T-helper 9 cell (primary cell): ENCODE measurements at places on chromosomes 7 and 10.

GRCh38 chr7:109579901-109580300 lies 1010.2 kb downstream of the DNAJB9 start:
- no peak for DNase-seq

- no peak for DNase-seq
Measured at GRCh38 chr10:116707981-116708380, 34.4 kb downstream of the HSPA12A start.

DNA sequence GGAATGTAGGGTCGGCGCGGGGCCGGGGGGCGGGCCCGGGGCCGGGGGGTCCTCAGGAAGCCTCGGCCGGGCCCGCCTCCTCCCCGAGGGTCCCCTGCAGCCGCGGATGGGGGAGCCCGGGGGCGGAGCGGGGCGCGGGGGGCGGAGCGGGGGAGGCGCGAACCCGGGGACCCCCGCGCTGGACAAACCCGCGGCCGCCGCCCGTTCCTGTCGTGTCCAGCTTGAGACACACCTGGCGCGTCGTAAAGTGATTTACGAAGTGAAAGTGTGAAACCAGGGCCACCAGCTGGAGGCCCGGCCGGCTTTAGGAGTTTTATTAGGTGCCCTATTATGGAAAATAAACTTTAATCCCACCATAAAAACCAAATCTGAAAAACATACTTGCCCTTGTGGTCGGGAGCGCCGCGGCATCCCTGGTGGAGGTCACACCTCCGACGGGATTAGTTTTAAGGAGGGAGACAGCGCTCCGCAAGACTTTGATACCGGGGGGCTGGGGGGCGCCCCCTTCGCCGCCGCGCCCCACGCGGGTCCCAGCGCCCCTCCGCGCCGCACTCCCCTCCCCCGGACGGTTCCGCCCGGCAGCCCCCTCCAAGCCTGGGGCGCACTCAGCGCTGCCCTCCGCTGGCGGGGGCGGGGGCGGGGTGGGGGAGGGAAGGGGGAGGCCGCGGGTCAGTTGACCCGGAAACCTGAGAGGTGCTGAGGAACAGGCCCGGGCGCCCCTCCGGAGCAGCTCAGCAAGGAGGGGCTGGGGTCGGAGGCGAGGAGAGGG lies 10.3 kb downstream of the MNX1 start:
- no peak for DNase-seq

GRCh38 chr7:84274029-84274638 lies 79.5 kb upstream of the SEMA3A start:
- no peak for DNase-seq

- DNase-seq, result no peak
Measured at GRCh38 chr10:36675458-36675880, 449.9 kb upstream of the ANKRD30A start.

DNA sequence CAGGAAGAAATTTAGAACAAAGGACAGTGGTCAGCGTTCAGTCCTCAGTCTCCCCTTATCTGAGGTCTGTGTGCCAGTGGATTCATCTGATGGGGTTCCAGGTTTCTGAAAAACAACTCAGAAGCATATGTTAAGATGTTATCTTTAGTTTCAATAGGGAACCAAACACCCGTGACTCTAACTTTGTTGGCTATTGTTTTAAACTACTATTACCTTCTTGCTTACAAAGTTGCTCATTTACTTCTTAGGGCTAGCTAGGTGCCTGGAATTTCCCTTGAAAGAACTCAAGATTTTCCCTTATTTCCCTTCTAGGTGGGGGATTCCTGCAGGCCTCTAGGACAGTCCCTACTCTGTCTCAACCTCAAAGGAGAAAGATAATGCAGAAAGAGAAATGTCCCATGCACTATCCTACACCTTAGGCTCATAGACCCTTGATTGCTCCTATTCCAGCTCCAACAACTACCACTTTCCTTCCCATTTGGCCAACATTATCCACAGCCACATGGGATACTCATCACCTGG lies 192.5 kb upstream of the LYZL1 start:
- DNase-seq, result no peak

DNA sequence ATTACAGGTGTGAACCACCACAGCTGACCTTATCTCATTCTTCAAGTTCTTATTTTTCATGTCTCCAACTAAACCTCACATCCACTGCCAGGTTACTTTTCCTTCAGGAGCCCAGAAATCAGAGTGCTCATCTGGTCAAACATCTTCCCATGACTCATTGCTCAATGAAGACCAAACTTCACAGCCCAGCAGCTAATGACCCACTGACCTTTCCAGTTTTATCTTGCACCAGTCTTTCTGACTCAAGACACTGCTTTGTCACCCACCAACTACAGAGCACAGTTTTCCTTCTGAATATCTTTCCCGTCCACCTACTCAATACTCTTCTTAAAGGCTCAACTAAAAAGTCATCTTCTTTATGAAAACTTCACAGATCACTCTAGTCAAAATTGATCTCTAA lies 245.1 kb downstream of the CHCHD3 start:
- DNase-seq, result no peak

- DNase-seq, result no peak
Measured at GRCh38 chr7:119413314-119413805, 859.6 kb upstream of the KCND2 start.

- no peak for DNase-seq
Measured at GRCh38 chr7:17302575-17303142, 4.2 kb downstream of the AHR start.

DNA sequence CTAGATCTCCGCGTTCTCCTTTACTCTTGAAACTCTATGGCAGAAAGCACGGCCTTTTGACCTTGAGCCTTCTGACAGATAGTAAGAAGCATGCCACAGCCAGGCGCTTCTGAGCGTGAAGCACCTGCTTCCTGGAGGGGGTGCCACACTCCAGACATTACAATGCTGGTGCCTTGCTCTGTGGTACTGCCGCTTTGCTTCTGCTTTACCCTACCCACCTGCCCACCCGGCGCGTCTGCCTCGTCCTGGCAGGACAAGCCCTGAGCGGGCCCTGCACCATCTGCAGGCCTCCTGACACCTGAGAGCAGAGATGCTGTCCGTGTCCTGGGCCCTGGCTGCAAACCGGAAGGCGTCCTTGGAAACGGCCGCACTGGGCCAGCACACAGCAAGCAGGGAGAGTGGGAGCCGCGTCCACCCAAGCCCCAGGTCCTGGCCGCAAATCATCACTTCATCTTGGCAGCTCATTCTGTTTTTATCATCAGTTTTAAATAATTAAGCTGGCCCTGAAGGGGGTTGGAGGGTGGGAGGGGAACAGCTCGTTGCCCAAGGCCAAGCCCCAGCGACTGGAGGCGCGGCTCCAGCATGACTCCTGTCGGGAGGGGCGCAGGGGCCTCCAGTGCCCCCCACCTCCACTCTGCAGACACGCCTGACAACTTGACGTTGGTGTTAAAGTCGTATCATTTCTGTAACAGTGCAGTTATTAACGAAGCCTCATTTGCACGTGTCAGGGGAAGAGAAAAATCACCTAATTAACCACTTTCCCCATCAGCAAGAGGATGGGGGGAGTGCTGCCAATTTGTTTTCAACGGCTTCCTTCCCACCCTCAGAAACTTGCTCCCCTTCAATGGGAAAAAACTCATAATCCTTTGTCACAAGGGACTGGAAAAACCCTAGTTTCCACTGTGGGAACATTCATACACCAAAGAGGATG lies 132.2 kb downstream of the MAD1L1 start:
- no peak for DNase-seq

DNA sequence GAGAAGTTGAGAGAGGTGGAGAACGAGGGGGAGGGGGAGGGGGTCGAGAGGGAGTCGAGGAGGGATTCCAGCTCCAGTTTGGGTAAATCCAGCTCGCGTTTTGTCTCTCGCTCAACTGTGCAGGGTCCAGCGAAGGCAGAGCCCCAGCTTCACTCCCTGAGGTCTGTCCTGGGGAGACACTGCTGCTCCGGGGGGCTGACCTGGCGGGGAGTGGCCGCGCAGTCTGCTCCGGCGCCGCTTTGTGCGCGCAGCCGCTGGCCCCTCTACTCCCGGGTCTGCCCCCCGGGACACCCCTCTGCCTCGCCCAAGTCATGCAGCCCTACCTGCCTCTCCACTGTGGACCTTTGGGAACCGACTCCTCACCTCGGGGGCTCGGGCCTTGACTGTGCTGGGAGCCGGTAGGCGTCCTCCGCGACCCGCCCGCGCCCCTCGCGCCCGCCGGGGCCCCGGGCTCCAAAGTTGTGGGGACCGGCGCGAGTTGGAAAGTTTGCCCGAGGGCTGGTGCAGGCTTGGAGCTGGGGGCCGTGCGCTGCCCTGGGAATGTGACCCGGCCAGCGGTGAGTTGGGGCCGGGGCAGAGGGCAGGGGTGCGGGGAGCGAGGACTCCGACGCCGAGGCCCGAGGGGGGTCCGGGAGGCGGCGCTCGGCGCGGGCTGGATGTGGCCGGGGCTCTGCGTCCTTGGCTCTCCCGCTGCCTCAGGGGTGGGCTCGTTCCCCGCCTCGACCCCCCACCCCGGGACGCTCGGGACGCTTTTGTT lies at the start of gene TET1:
Gene TET1 (plus strand): TSS at position 152 of the 757 bp plus-strand sequence. CDS start 12,002 bp downstream, outside the sequence.
- no peak for DNase-seq

GRCh38 chr10:70885931-70886903 lies 2.1 kb downstream of the PCBD1 start:
- DNase-seq, result no peak

DNA sequence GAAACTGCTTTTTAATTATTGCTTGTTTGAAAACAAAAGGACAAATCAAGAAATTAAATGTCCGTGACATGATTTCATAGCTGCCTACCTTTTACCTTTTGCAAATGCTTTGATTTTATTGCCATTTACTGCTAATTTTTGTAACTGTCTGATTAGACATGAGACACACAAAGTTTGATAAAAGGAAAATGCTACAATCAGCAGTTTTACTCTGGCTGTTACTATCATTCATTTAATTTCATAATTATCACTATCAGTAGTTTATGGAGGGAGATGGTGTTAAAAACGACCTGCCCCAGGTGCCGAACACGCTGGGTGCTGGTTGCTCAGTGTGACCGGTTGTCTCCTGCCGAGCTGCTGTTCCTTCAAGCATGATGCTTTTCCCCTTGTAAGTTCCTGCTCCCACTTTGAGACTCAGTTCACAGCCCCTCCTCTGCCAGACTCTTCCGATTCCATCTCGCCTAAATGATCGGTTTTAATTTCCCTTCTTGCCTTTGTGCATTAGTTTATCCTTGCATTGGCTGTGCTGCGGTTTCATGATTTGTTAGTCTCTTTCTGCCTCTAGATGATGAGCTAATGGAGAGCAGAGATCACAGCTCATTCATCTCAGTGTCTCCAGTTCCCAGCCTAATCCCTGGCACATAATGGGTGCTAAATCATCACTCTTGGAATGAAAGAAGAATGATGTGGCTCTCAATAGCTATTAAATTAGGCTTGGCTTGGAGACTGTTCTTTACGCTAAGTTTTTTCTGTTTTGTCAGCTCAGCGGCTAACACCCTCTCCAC lies 110.6 kb downstream of the PFKFB3 start:
- no peak for DNase-seq

DNA sequence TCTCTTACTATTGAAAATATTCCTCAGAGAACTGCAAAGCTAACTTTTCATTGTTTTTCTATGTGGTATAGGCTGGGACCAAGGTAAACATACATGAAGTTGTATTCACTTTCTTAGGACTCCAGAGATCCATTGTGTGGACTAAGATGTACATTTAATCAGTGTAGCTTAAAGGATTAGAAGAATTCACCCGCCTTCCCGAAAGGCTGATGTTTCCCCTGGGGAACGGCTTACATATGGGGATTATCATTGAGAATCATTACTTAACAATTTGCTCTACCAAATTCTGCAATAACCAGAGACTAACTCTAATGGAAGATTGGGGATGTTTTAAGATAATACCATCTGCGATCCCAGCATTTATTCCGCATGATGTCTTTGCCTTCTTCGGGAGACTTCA lies 257.1 kb upstream of the KIAA1217 start:
- no peak for DNase-seq

GRCh38 chr10:44628921-44629320 lies 244.0 kb upstream of the CXCL12 start:
- no peak for DNase-seq

GRCh38 chr10:124946945-124947344 lies 5.0 kb downstream of the ZRANB1 start:
- no peak for DNase-seq

GRCh38 chr10:82543631-82544030 lies 668.6 kb downstream of the NRG3 start:
- no peak for DNase-seq

DNA sequence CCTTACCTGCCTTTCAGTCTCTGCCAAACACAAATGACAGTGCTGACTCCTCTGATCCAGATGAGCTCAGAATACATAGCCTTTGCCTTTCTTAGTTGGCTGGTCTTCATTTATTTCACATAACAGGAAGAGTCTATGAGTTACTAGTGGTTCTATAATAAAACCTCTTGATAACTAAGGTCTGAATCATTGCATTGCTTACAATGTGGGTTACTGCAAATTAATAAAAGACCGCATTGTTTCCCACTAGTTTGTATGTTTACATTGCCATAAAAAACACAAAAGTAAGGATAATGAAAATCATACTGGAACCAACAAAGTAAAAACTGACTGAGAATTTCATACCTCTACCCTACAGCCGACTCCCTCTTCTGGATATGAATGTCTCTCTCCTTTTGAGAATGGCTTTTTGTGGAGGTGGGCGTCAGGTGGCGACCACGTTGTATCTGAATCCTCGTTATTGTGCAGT lies 62.0 kb upstream of the AKR1E2 start:
- DNase-seq, result no peak

DNA sequence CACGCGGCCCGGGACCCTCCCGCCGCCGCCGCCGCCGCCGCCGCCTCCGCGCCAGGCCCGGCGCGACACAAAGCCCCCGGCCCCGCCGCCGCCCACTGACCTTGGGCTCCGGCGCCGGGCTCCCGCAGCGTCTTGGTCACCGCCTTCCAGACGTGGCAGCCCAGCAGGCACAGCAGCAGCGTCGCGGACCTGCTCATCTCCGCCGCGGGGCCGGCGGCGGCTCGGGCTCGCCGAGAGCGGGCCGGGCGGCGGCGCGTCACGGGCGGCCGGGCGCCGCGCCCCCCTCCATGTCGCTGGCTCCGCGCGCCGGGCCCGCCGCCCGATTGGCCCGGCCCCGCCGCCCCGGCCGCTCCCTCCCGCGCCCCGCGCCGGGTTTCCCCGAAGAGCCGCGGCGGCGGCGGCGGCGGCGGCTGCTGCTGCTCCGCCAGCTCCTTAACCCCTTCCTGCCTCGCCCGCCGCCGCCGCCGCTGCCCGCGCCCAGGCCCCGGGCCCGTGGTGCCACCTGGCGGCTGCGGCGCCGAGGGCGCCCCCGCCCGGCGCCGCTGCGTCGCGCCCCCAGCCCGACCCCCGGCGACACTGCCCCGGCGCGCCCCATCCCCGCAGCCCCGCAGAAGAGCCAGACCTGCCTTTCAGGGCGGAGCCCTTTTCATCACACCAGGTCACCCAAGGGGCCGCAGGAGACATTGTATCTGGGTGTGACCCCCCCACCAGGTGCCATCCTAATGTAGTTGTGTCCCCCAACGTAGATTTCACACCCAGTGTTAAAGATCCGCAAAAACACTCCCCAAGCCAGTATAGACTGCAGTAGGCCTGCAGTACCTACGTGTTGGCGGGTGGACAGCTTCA lies at the start of gene FAM171A1:
Gene FAM171A1 (minus strand): TSS at position 434 of the 846 bp plus-strand sequence. CDS start 237 bp downstream, at position 197.
- DNase-seq, result peak; percentile 55

- no peak for DNase-seq
Measured at GRCh38 chr7:158107806-158108205, 479.8 kb downstream of the PTPRN2 start.
